ENCODE measurements at places on chromosomes 2 and 18.
A peak's percentile ranks its signal among the peaks of the same experiment; 100 is the strongest.

- no peak for DNase-seq
Observed at GRCh38 chr2:148048475-148049221, 27.8 kb downstream of the MBD5 start.

- no peak for DNase-seq
Observed at GRCh38 chr2:118345465-118345864, 257.2 kb downstream of the INSIG2 start.

DNA sequence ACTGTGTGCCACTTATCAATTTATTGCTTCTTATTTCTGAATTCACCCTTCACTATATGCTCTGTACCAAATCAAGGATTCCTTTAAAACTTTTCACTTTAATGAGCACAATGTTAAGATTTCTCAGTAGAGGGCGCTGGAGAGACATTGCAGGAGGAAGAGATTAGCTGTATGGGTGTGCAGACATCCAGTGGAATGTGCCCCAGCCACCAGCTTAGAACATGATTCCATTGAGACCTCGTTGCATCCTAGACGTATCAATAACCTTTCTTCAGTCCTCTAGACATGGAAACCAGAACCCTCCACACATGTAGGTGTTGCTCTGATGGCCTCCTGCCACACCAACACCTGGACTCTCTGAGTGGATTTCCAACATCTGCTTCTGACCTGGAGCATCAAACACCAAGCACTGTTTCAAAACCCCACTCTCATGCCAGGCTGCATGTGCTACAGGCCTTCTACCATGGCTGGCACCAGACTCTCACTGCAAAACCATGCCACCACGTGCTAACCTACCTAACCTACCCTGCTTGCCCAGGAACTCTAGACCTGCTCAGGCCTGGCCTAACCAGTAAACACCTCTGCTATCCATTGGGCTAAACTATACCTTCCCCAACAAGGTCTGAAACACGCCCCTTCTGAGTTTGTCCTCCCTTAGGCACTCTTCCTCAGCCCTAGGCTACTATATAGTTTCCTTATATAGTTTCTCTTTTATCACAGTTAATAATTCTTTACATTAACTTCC, 633.2 kb upstream of the PKDCC start:
- no peak for DNase-seq

DNA sequence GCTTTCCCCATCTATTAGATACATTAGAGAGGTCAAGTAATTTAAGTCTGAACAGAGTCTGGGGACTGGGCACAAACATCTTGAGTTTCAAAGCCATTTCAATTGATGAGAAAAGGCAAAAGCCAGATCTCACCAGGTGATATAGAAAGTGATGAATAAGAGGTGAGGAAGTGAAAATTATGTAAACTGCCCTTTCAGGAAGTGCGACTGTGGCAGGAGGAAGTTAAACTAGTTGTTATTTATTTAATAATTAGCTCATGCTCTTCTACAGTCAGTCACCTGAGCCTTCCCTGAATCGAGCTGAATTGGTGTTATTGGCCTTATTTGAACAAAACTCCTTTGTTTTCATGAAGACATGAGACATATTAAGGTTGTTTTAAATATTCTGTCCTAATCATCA, 115.1 kb downstream of the CDH20 start:
- no peak for DNase-seq

DNA sequence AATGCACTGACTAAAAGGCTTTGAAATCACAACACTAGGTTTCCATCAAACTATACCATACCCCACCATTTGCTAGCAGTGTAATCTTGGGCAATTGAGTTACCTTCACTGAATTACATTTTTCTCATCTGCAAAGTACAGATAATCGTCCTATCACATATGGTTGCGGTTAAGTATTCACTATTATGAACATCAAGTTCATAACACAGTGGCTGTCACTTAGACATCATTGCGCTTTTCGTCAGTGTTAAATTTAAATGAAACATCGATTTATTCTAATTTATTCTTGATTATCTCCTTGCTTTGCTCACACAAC, 505.9 kb downstream of the CPS1 start:
- DNase-seq = no peak

DNA sequence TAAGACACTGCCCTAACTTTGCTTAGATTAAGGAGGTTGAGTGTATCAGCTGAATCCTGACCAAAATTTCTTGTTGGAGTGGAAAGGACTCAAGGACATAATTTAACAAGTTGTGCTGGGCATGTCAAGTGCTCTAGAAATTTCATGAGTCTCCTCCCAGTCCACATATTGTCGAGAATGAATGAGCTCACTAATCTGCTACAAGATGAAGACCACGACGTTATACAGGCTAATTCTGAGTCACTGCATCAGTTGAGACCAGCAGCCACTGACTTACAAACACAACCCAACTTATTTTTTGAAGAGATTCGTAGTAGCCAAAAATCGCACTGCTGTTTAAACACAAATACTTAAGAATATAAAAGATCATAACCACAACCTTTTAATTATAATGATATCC, 28.7 kb upstream of the SLC8A1 start:
- no peak for DNase-seq

- no peak for DNase-seq
Observed at GRCh38 chr2:237299906-237300305, 114.1 kb downstream of the COL6A3 start.

- DNase-seq = no peak
Observed at GRCh38 chr2:68738906-68739594, 4.4 kb downstream of the ARHGAP25 start.

DNA sequence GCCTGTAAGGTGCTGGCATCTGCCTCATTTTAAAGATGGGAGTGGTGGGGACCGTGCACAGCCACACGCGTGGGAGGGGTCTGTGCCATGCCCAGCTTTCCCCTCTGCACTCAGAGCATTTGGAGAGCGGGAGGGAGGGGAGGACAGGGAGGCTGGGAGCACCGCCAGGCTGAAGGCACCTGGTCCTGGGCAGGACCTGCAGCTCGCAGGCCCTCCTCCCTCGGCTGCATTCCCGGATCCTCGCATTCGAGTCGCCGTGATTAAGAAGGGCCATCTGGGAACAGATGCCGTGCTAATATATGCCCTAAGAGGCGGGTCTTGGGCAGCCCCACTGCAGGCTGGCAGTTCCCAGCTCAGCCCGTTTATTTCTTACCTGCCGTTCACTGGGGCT, 84.0 kb downstream of the PTGR3 start:
- DNase-seq = no peak

- DNase-seq = no peak
Observed at GRCh38 chr2:240443891-240444301, 8.4 kb downstream of the GPC1 start.

GRCh38 chr2:114550895-114551793, 108.7 kb downstream of the DPP10 start:
- DNase-seq = no peak

GRCh38 chr18:7206217-7206616, 24.7 kb upstream of the LRRC30 start:
- DNase-seq = no peak

DNA sequence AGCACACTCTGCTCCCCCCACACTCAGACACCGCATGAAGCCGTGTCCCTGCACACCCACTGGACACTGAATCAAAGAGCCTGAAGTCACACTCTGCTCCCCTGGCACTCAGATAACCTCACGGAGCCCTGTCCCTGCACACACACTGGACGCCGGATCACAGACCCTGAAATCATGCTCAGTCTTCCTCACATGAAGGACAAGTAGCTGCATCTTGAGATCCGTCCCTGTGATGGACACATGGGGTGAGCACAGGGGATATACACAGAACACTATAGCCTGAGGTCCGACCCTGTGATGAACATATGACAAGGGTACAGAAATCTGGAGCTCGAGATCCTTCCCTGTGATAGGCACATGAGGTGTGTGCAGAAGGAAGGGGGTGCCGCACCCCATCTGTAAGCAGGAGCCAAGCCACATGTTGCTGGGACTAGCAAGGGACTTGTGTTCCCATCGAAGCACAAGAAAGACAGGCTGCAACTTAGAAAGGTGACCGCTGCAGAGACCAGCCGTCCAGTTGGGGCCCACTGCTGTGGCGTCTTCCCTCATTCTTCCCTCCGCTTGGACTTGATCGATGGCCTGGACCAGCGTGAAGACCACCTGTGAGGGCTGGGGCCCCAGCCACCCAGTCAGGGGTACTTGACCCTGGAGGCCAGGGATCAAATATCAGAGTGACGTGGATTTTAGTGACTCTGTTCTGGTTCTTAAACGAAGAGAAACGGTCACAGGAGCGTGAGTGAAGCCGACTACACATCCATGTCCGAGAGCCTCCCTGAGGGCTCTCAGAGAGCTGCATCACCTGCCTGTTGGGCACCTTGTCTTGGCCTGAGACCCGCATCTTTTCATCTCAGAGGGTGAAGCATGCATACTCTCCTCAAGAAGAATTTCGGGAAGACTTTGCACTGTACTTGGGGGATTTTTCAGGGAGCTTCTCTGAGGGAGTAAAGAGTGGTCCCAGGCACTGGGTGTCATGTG, 391.7 kb upstream of the SALL3 start:
- no peak for DNase-seq

DNA sequence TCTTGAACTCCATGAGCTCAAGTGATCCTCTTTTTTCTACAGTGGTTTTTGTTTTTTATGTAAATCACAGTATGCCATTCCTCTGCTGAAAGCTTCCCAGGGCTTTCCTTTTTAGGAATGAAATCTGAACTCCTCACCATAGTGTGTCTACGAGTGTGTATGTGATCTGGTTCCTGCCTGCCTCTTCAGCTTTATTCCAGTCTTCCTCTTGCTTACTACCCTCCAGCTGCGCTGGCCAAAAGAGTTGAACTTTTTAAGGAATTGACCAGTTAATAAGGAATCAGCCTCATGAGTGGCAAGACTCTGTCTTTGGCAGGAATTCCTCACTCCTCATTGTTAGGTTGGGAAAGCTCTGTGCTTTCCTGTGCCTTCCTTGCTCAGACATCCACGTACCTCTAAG, 4.0 kb downstream of the CCT7 start:
- no peak for DNase-seq

DNA sequence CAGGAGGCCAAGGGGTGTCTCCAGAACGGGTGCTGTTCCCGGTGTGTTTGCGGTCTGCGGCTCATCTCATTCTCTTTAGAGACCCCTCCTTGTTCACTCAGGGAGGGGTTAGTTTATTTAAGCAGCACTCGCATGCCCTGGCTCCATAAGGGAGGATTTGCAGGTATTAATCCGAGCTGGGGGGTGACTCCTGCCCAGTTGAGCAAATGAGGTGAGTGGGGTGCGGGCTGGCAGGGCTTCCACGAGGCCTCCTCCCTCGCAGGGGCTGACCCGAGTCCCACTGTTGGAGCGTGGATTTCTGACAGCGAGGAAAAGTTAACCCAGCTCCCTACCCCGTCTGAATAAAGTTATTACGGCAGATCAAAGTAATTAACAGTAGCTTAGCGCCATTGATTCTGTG, 371.8 kb upstream of the SALL3 start:
- DNase-seq = no peak

- peak; percentile 1 for DNase-seq
Observed at GRCh38 chr18:26190506-26190905, 35.7 kb upstream of the TAF4B start.

- DNase-seq = no peak
Observed at GRCh38 chr2:200373973-200374416, 67.5 kb downstream of the SPATS2L start.

GRCh38 chr2:236712304-236712703, 142.7 kb downstream of the ACKR3 start:
- no peak for DNase-seq

DNA sequence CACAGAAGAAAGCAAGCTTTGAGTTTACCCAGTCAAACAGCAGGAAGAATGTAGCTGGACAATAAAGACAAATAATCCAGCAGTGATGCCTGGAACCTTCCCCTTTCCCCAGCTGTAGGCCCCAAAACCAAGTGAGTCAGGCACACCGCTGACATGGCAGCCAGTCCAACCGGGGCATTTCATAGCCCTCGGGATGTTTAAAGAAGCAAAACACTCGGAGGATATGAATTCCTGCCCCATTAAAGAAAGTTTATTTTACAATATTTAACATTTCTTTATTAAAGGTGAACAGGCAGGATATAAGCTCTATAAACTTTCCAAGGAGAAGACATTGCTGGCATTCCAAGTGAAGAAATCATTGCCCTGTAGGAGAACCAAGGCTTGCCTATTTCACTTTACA, 507.6 kb upstream of the TNP1 start:
- no peak for DNase-seq

DNA sequence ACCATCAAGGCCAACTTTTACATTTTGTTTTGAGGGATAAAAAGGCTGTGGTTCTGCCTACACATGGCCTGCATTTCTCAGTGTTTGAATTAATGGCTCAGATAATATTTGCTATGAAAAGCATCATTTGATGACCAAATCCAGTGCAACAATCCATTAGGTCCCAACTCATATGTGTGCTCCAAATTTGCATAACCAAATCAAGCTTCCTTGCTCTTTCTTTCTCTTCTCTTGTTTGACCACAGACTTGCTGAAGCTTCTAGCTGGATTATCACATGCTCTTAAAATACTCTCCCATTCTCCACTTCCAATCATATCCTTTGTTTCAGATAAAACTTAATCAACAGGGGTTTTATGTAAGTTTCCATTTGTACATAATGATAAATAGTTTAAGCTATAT, 147.0 kb downstream of the TCF4 start:
- DNase-seq = no peak

GRCh38 chr2:28451793-28452533, 43.9 kb upstream of the PLB1 start:
- no peak for DNase-seq

- no peak for DNase-seq
Observed at GRCh38 chr2:80258793-80259192, 45.8 kb downstream of the LRRTM1 start.

DNA sequence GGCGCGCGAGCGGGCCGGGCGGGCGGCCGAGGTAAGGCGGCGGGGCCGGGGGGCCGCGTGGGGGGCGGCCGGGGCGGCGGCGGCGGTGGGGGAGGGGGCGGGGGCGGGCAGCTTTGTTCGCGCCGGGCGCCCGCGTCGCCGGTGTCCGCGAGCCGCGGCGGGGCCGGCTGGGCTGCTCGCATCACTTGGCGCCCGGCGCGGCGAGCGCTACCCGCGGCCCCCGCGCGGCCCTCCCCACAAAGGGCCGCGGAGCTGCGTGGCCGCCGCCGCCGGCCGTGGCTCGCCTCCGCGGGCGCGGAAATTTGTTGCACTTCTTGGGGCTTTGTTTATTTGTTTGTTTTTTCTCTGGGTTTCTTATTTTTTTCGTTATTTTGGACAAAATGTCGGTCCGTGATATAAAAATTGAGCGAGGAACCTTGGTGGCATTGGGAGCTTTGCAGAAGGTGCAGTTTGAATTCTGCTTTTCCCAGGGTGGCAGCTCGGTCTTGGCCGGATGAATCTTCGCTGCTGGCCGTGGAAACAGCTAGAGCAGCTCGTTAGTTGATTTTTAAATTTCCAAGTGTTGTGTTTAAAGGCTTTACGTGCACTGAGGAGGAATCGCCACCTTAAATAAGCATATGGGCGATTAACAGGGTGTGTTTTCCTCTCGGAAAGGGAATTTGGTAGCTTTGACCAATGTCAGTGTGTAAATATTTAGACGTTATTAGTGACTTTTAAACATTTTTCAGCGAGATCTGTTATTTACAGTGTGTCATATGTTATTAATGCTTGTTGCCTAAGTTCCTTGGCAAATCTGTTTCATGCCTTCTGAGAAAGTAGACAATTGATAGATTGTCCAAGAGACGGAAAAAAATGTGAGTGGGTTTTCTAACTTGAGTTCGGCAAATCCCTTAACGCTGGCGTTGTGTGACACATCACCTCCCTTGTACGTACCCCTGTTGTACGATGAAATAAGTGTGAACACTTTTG, 822 bp downstream of the UBE2E3 start:
- DNase-seq = no peak

- no peak for DNase-seq
Observed at GRCh38 chr2:73837847-73838585, 9.3 kb downstream of the STAMBP start.
